HFFc6 (cell line): ENCODE measurements at places on chromosomes 16 and 17. TPM values are rescaled to one million over a fixed set of nuclear protein-coding genes. Genes with fewer than 3 reads are reported as not detected.

GRCh38 chr16:84526794-84527531 is 22.5 kb upstream of the MEAK7 start:
- DNase-seq, result no peak

GRCh38 chr16:20325005-20325404 is 2.3 kb downstream of the GP2 start:
- DNase-seq, result no peak

DNA sequence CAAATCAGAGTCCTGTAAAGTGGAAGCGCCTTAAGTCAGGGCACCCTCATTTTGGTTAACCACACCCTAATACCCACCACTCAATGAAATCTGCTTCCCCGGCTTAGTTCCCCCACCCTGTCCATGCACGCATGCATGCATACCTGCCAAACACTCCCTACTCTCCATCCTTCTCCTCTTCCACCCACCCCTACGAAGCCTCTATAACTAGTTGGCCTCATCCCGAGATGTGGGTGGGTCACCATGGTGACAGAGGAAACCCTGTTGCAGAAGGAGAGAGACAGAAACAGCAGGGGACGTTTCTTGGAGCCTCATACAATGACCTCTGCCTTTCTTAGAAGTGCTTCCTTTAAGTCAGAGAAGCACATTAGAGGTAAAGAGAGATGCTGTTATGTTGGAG is 46.8 kb upstream of the DNAH9 start:
- DNase-seq, result no peak

GRCh38 chr17:79746889-79747507 is 16.3 kb downstream of the ENPP7 start:
- DNase-seq, result no peak

DNA sequence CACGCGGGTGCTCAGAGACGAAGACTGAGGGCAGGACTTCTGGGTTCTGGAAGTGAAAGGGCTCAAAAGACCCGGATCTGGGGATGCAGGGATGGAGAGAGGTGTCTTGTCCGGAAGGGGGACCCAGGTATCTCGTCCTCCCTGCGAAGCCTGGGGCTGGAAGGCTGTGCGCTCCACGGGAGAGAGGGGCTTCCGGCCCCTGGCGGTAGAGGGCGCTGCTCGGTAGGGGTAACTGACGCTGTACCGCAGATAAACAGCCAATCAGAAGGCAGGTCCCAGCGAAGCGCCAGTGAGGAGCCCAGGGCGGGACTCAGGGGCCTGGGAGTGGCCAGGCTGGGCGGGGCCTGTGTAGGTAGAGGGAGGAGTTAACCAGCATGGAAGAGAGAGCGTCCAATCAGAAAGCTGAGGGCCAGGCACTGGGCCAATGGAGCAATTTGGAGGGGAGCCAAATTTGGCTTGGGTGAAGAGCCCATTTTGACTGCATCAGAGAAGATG is 804 bp downstream of the TGFB1I1 start:
- peak; percentile 91 for DNase-seq

DNA sequence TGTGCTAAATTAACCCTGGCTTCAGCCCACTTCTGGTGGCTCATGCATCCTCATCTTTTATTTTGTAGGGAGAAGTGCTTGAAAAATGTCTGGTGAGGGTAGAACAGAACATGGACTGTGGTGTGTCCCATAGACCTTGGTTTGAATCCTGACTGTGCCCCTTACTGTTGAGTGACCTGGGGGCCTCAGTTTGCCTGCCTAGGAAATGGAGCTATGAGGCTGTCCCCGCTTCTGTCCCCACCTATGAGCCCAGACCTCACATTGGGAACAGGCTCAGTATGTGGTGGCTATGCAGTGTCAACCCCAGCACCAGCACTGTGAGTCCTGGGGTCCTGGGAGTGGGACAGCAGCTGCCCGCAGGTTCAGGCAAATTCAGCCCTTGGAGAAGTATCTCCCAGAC is 186.3 kb upstream of the GSE1 start:
- DNase-seq, result no peak

DNA sequence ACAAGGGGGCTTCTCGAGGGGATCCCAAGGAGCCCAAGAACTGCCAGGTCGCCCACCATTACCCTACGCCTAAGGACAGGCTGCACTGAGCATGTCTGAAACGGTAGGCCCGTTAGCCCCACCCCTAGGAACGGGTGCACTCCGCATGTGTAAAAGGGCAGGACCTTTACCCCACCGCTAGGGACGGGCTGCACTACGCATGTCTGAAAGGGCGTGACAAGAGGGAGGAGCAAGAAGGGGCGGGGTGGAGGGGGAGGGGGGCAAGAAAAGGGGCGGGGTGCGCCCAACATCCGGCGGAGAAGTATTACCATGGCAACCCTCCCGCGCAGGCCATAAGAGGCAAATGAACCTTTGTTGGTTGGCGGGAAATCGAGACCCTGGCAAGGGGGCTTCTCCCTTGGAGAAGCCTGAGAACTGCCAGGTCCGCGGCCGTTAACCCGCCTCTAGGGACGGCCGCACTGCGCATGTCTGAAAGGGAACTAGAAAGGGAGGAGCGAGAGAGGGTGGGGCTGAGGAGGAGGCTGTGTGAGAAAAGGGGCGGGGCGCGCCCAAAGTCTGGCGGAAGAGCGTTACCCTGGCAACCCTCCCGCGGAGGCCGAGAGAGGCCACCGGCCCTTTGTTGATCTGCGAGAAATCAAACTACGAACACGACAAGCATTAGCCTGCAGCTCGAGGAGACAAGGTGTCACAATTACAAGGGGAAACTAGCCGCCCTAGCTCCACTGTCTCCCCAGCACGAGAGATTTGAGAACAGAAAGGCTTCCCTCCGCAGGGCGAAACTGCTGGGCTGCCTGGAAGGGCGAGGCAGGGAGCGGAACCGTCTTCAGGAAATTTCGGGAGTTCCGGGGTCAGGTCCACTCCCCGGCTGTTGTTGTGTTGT is 2046.8 kb downstream of the TP53TG3F start:
- DNase-seq, result no peak

GRCh38 chr16:87806641-87807546 is 41.1 kb upstream of the KLHDC4 start:
- peak; percentile 82 for DNase-seq

GRCh38 chr17:61579961-61580360 is 11.1 kb downstream of the NACA2 start:
- DNase-seq, result peak; percentile 63

DNA sequence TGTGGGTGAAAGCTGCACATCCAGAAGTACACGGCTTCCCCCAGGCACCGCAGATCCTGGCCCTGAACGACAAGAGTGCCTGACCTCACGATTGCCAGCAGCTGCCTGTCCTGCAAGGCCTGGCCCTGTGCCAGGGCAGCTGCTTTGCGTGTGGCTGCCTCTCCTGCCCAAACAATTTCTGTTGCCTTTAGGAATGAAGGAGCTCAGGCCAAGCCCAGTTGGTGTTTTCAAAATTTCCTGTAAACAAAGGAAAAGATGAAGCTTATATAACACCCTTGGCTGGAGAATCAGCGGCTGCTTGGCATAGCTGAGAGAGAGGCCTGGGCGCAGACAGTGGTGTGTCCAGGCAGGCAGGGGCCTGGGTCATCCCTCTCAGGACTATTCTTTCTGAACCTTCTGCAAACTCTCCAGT is 11.7 kb upstream of the SLC47A2 start:
- peak; percentile 53 for DNase-seq

- DNase-seq, result no peak
Observed at GRCh38 chr17:61487989-61488595, 35.9 kb downstream of the TBX4 start.

DNA sequence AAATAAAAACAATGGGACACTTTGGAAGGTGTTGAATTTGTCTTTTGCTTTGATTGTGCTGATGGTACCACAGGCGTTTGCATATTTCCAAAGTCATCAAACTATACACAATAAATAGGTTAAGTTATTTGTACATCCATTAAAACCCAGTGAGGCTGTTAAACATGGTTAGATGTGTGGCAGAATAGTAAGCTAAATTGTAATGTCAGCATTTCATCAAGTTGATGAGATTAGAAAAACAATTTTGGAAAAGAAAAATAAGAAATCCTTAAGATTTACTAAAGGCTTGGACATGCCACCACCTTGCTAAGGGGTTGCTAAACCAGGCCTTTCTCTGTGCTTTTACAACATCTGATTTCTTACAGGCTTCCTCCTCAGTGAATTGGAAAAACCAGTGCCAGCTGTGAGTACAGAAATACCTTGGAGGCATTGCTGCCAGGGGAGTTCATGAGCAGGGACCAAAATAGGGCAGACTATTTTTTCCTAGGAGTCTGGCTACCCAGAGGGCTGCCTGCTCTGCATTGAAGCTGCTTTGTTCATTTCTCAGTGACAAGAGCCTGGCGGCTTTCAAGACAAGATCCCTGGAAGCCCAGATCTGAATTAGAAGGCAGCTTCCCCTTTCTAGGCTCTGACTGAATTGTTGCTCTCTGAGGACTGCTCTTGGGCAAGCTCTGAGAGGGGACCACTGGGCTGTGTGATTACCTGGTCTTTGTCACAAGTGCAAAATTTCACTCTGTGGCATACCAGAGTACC is 43.4 kb upstream of the CA10 start:
- no peak for DNase-seq

- peak; percentile 66 for DNase-seq
Observed at GRCh38 chr16:8958344-8959167, 5.2 kb downstream of the USP7 start.

GRCh38 chr17:58270476-58271215 is 10.1 kb downstream of the MPO start:
- DNase-seq, result no peak

DNA sequence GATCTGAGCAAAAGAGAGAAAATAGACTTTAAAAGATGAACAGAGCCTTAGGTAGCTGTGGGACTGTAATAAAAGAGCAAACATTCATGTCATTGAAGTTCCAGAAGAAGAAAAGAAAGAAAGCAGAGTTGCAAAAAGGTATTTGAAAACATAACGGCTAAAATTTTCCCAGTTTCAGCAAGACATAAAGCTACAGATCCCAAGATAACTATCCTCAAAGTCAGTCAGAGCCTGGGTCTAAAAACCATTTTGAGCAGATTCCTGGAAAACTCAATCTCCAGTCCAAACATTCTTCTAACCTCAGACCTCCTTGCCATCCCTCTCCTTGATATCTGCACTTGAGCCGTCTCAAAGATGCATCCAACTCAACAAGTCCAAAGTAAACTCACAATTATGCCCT is 20.9 kb upstream of the CD300E start:
- DNase-seq, result no peak

DNA sequence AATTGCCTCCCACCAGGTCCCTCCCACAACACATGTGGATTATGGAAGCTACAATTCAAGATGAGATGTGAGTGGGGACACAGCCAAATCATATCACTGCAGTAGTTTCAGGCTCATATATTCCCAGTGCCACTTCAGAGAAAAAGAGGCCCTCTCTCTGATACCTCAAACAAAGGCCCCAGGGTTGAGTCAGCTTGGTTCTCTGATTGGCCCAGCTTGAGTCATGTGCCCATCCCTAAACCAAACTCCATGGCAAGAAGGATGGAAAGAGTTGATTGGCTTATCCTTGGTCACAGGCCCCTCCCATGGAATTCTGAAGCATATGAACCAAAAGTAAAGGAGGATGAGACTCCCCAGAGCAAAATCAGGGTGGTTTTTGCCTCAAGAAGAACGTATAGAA is 75.9 kb upstream of the IRX6 start:
- no peak for DNase-seq

- peak; percentile 18 for DNase-seq
Observed at GRCh38 chr17:8745586-8746500, 1.2 kb upstream of the CCDC42 start.

DNA sequence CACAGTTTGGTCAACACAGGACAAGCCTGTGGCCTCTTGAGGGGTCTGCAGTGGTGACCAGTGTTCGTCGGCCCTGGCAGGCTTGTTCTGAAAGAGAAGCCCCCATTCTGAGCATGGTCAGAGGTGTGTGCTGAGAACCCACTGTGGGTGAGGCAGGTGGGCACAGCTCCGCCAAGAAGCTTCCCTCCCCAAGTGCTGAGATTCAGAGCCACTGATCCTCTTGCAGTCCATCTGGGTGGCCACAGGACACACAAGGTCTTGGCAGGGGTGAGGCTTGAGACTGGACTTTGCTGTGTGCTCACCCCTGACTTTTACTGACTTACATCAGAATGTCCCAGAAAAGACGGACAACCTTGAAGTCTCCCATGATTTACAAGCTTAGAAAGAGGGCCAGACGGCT is 18.7 kb downstream of the MPRIP start:
- no peak for DNase-seq

DNA sequence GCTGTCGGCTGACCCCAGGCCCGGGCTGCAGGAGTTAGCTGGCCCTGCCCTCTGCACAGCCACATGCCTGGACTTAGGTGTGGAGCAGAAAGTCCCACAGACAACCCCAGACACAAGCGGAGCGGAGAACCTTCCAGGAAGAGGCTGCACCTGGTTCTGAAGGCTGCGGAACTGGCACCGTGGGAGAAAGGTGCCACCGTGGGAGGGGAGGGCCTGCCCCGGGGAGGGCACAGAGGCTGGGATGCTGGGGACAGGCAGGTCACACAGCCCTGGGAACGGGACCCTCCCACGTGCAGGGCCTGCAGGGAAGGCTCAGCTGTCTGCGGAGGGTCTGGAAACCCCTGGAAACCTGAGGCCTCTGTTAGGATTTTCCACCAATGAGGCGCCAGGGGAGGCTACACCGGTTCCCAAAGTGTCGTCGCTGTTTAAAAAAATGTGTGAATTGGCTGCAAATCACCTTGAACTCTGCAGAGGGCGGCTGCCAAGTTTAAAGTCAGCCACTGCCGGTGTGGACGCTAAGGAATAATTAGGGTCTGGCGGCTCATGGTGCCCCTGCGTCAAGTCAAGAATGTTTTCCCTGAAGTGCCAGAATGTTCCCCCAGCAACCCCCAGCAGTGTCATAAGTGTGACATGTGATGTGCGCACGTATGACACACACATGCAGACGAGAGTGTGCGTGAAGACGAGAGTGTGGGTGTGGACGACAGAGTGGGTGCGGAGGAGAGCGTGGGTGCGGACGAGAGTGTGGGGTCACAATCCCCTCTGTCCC is 50.9 kb upstream of the PABPN1L start:
- DNase-seq, result no peak

GRCh38 chr17:75822800-75823166 is 21.4 kb downstream of the UNC13D start:
- no peak for DNase-seq

- no peak for DNase-seq
Observed at GRCh38 chr16:1877804-1878203, 5.8 kb upstream of the MEIOB start.

The MAFG gene
- total RNA-seq, result 17.7 and 22.4 TPM in 2 replicates

The ARHGDIG gene
- total RNA-seq, result not detected in 3 replicates

The HSD11B2 gene
- not detected in 3 replicates for total RNA-seq

The TADA2A gene
- 14.4 to 16.0 TPM (median 15.5 TPM) in 3 replicates for total RNA-seq

The SHISA9 gene
- total RNA-seq, result not detected in 3 replicates

The CBFB gene
- total RNA-seq, result 55.2 to 72.2 TPM (median 67.3 TPM) in 3 replicates

The SSTR5 gene
- total RNA-seq, result not detected in 3 replicates
